Mammary epithelial cell (primary cell): ENCODE measurements at places on chromosomes 7 and 10. TPM values are rescaled to one million over a fixed set of nuclear protein-coding genes. Genes with fewer than 3 reads are reported as not detected.

NUPR2 gene
- not detected in 2 replicates for total RNA-seq

DNA sequence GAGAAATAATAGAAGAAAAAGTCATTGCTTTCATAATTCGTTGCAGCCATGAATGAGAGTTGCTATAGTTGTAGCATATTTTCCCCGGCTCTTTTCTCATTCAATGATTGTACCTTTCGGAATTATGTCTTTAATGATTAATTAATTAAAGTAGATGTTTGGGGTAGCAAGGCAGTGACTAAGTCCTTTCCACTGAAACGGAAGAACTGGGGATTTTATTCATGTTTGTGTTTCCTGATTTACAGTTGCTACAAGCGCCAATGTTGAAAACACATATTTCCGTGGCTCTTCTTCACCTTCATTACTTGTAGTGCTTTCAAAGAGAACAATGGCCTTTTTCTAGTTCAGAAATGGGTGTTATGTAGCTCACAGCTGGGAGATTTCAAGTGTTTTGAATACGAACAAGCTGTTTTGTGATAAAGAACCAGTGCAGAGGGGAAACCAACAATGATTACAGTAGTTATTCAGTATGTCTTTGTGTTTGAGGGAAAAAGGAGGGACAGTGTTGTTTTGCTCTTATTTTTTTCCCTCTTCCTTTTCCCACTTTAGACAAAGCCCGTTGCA is 153.5 kb downstream of the NSUN6 start:
- DNase-seq, result no peak

DNA sequence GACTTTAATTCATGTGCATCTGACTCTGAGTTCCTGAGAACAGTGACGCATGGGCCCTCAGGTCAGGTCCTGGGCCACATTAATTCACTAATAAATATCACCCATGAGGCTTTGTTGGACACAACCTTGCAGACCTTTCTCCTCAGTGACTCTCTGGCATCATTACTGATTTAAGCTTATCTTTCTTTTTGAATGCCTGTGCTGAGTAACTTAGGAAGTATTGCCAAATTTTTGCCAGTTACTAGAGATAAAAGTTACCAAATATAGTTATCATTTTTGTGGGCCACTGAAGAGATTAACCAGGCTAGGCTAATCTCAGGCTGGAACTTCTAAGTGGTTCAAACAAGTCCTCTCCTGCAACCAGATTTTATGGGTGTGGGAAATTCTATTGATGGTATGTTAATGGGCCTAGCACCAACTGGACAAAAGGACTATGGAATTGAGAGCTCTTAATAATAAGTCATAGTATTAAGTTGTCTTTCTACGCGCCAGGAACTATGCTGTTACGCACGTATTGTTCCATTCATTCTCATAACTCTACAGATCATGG is 28.8 kb upstream of the PRTFDC1 start:
- no peak for DNase-seq

HTR5A gene
- total RNA-seq, result not detected

GBX1 gene
- total RNA-seq, result not detected

- peak; percentile 37 for DNase-seq
Observed at GRCh38 chr7:54179321-54180029, 362.7 kb upstream of the VSTM2A start.

DNA sequence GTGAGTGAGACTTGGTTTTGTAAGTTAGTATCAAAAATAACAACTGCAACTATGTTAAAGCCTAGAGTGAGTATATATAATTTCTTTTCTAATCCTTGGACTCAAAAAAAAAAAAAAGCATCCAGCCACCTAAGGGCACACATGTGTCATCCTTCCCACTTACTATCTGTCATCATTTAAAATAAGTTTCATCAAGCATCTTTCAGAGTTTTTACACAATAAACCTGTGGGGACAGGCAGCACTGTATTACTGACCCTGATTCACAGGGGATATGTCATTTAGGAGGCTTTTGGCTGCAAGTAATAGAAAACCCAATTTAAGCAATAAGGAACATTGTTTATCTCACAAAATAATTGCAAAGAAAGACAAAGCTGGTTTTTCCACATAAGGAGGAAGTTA is 32.3 kb upstream of the OSBPL3 start:
- peak; percentile 38 for DNase-seq
